Right hindlimb (tissue), 1 donor: ENCODE measurements at places on chromosomes 4 and X.

- DNase-seq = no peak
Measured at GRCh38 chrX:105662248-105662647, 160.1 kb upstream of the NRK start.

GRCh38 chrX:109448282-109448938 lies 33.5 kb downstream of the GUCY2F start:
- peak; percentile 13 for DNase-seq

GRCh38 chrX:53291596-53291995 lies 10.2 kb upstream of the IQSEC2 start:
- no peak for DNase-seq

DNA sequence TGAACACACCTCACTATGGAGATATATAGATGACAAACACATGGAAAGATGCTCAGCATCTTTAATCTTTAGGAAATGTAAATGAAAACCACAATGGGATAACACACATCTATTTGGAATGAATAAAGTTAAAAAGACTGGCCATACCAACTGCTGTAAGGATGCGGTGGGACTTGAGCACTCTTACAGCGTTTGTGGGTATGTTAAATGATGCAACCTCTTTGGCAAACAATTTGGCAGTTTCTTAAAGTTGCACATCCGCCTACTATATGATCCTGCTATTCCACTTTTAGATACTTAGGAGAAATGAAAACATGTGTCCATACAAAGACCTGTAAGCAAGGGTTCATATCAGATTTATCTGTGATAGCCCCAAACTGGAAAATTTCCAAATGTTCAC lies 50.7 kb downstream of the MRPL1 start:
- DNase-seq = no peak

- DNase-seq = no peak
Measured at GRCh38 chr4:179894066-179894778, 2349.0 kb upstream of the TENM3 start.

DNA sequence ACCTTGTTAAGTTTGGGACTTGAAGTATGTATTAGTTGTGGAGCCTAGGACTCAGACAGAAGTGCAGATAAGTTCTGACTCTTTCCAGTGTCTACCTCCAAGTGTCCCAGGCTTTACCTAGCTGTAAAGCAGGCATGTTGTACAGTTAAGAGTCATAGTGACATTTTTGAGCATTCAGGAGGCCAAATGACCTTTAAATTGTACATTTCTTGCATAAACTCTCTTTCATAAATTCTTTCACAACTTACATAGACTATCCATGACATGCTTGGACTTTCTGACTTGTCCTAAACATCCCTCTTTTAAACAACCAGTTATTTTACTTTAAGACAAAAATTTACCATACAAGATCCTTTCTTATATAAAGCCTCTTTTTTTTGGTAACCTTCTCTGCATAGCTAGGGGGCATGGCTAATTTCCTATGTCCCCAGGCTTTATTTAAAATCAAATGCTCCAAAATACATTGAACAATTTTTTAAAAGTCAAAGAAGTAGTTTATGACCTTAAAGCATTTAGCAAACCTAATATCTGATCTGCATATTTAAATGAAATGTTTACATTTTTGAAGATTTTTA lies 40.1 kb upstream of the UGT8 start:
- no peak for DNase-seq

DNA sequence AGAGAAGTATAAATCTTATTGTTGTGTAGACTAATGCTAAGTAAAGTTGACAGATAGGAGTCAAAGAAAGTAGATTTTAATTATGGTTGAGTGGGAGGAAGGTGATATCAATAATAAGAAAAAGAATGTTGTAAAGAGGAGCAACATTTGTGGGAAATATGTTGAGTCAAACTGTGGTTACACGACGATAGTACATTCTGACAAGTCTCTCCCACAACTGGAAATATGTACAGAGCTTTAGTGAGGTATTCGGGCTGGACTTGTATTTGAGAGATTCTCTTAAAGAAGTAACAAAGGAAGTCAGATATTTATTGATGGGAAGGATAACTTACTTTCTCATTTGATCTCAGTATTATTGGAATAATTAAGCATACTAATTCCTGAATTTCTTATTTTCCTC lies 525.3 kb upstream of the MAGEB2 start:
- no peak for DNase-seq

DNA sequence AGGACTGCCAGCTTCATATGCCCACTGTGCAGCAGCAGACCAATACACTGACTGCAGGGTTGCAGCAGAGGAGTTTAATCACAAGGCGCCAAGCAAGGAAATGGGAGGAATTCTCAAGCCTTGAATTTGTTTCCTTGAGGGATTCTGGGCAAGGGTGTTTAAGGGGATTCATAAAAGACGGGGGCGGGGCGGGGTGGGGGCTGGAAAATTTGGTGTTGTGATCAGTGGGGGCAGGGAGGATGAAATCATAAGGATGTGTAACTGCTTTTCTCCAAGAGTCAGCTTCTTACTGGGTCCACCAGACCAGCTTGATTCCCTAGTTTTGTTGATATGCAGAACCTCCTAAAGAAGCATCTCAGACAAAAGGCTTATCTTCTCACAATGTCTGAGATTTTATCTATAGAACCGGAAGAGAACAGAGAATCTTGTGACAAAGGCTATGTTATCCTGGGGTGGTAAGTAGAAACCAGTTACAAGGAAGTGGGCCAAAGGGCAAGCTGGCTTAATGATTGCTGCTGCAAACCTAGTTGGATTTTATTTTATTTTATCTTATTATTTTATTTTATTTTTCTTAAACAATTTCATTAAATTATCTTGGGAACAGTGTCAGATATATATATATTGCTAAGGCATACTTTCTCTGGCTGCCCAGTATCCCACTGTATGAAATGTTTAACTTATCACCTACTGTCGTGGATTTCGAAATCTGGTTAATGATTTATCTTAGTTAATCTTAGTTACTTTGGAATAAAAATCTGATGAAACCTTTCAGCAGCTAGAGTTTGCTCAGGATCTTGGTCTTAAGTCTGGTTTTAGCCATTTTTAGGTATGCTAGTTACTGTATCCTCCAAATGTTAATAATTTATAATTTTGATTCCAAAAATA lies 276.4 kb downstream of the RPA4 start:
- DNase-seq = no peak

DNA sequence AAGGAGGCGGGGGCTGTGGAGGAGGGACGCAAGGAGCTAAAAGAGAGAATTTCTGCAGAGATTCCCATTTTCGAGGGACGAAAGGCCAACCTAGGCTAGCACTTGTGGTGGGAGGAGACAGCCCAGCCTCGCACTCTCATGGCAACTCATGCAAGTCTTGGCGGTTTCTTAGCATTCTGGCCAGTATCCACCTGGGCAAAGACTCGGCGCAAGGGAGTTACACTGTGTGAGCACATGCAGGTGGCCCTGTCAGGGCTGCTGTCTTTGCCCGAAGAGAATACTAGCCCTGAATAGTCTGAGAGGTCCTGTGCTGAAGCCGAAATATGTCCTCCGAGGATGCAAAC lies 15.5 kb downstream of the MCF2 start:
- DNase-seq = no peak

DNA sequence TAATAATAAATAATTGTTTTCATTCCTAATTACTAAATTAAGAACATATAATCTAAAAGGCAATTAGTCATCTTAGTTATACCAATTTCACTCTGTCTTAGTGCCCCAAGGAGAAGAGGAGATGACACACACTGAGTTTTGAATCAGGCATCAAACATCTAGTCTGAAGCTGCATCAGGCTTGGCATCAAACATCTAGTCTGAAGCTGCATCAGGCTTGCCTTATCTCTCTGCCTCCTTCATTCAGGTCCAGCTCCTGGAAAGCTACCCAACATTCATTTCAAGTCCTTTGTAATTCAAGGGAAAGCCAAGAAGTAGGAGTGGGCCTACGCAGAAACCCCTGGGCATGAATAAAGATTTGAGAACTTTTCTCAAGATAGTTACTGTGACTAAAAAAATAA lies 62.2 kb downstream of the SH3RF1 start:
- no peak for DNase-seq

GRCh38 chr4:78370631-78371372 lies 180.8 kb upstream of the ANXA3 start:
- no peak for DNase-seq

GRCh38 chr4:159178979-159179969 lies 76.4 kb downstream of the RAPGEF2 start:
- DNase-seq = no peak

DNA sequence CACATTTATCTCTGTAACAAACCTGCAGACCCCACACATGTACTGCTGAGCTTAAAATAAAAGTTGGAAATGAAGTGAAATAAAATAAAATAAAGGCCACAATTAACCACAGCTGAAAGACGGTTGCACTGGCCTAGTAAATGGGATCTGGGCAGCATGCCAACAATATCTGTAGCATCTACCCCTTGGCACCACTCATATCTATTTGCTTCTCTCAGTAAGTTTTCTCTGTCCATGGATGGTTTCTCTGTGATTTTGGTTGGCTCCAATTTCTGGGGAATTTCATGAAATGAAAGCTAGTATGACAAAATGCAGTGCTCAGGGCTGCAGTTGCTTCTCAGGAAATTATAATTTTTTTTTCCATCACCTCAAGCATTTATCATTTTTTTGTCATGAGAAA lies 172.0 kb upstream of the IL15 start:
- peak; percentile 28 for DNase-seq

DNA sequence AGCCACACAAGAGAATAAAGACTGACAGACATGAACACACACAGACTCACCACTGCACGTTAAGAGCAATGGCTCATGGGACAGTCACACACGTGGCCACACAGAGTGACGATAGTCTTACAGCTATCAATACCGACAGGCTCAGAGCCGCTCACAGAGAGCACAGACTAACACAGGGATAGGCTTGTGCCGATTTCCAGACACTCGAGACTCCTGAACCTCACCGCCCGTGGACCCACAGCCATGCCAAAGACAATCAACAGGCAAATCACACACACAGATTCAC lies 716 bp upstream of the SLC38A5 start:
- no peak for DNase-seq

GRCh38 chr4:86130160-86130933 lies 229.5 kb downstream of the MAPK10 start:
- no peak for DNase-seq

GRCh38 chr4:122663291-122663690 lies 42.4 kb upstream of the IL21 start:
- DNase-seq = no peak

DNA sequence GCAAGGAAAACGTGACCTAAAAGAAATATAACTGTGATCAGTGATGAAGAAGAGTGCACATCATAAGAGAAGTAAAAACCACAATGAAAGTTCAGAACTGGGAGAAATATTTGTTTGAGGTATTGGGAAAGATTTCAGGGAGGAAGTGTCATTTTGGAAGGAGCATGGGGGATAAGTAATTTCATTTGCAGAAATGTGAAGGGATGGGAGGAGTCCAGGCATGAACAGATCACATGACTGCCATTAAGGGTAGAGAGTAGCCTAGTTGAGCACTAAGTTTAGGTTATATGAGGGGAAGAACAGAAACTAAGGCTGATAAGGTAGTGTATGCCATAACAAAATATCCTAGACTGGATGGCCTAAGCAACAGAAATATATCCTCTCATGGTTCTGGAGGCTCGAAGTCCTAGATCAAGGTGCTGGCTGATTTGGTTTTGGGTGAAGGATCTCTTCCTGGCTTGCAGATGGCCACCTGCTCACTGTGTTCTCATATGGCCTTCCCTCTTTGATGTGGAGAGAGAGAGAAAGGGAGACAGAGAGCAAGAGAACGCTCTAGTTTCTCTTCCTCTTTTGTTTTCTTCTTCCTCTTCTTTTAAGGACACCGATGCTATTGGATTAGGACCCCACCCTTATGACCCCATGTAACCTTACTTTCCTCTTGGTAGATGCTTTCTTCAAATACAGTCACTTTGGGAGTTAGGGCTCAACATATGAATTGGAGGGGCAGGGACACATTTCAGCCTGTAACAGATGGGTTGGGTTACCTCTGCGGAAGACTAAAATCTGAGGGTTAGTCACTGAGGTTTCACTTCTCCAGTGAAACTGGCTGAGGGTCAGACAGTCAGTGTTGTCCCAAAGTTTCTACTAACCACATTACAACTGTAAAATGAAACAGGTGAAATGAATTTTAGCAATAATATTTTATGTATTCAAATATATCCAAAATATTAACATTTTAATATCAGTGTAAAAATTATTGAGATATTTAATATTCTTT lies 77.9 kb downstream of the EGF start:
- no peak for DNase-seq

- DNase-seq = no peak
Measured at GRCh38 chr4:14646831-14647230, 355.4 kb upstream of the CPEB2 start.

- DNase-seq = no peak
Measured at GRCh38 chrX:15151267-15152186, 118.4 kb downstream of the ASB9 start.

GRCh38 chrX:42109428-42109827 lies 186.1 kb upstream of the CASK start:
- no peak for DNase-seq

GRCh38 chrX:107298276-107298675 lies 91.9 kb downstream of the DNAAF6 start:
- no peak for DNase-seq

- peak; percentile 27 for DNase-seq
Measured at GRCh38 chrX:19912-20571, 261.1 kb upstream of the PLCXD1 start.

DNA sequence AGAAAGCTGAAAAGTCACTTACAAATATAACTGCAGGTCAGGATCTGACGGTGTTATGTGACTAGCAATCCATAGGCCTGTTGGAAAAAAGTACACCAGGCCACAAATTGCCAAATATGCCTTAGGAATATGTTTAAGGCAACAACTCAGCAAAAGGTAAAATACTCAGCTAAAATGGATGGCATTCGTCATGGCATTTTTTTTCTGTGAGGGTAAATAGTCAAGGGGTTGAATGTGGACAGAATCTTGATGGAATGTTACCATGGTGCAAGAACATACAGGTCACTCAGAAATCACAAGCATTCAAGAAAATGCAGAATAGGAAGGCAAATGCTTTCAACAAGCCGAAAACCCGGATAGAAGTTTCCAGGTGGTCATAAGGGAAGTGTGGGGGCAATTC lies 121.7 kb upstream of the MBNL3 start:
- DNase-seq = no peak

DNA sequence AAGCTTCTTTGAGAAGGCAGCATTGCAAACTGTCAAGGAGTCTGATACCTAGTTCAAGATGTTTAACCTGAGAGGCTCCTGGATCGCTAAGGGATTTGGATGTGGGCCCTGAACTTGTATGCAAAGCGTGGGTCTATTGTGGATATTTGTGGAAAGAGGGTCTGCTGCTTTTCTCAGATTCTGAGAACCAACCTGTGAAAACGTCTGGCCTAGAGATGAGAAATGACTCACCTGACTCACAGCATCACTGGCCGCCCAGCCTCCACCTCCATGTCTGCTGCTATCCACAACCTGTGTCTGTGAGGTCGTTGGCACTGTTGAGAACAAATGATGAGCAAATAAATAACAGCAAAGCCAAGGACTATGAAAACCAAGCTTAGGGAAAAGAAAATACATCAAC lies 33.3 kb upstream of the PROM1 start:
- no peak for DNase-seq

GRCh38 chr4:89303177-89303576 lies 4.4 kb downstream of the GPRIN3 start:
- no peak for DNase-seq
